ENCODE measurements at places on chromosomes 2 and 18. TPM values are rescaled to one million over a fixed set of nuclear protein-coding genes. Genes with fewer than 3 reads are reported as not detected.

DNA sequence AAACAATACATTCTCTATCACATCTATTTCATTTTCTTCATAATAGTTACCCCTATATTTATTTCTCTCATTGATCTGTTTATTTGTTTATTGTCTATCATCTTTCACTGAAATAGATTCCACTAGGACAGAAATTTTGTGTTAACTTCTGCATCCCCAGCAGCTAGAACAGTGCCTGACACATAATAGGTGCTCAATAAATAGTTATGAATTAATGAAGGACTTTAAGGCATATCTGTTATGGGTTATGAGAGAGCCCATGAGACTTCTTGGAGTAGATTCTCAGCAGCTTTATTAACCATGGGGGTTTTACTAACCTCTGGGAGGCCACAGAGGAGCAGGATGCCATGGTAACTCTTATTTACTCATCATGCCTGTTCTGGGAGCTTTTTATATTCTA is 144.6 kb downstream of the CDC42EP3 start:
- no peak for DNase-seq

The RTP5 gene
- not detected for polyA plus RNA-seq

- no peak for DNase-seq
Measured at GRCh38 chr2:104849101-104849500, 4.8 kb upstream of the POU3F3 start.

DNA sequence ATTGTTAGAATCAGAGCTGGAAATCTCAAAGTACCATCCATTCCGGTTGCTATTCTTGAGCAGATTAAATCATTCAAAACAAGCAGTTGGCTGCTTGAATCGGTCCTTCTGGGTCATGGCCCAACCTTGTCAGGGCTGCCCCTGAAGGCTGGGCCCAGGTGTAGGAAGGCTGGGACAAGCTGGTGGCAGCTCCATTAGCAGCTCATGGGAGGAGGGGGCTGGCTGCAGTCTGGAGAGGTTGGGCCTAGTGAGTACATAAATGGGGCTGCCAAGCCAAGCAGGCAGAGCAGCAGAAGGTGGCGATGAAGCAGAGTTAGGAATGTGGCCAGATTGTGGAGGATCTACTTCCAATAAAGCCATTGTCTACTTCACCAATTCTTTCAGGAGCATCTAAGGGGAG is 81.4 kb downstream of the ADCYAP1 start:
- DNase-seq = no peak

The DLX2 gene
- polyA plus RNA-seq = 0.15 TPM

DNA sequence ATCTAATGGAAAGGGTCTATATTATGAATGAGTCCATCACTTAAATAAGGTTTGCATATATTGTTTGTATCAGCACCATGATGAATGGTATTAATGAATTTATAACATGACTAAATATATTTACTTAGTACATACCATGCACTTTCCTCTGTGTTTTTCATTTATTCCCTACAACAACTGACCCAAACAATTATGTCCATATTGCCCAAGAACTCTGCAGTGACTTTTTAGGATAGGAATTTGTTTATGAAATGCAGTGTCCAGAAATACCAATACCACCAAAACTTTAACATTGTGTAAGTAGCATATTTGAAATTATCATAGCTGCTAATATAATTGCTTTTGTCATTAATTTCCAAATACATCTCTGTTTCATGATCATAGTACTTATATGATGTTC is 119.7 kb downstream of the WDR7 start:
- no peak for DNase-seq

All from left renal pelvis (tissue), 4 donors.